ENCODE measurements at places on chromosomes 4 and X. TPM values are rescaled to one million over a fixed set of nuclear protein-coding genes. Genes with fewer than 3 reads are reported as not detected.

PDLIM3 gene
- not detected for total RNA-seq

SH3D19 gene
- total RNA-seq, result not detected

ZXDA gene
- total RNA-seq, result 3.9 TPM

UGT8 gene
- 0.49 TPM for total RNA-seq

RHOXF2 gene
- total RNA-seq, result not detected

ATP2B3 gene
- total RNA-seq, result not detected

FAT4 gene
- 0.02 TPM for total RNA-seq

SPANXA1 gene
- total RNA-seq, result not detected

All from CD8-positive, alpha-beta memory T cell (primary cell).